CD4-positive, alpha-beta T cell treated with Interleukin-12 subunit alpha and Interleukin-12 subunit beta, for 1 hour (primary cell): ENCODE measurements at places on chromosomes 13 and 19.

DNA sequence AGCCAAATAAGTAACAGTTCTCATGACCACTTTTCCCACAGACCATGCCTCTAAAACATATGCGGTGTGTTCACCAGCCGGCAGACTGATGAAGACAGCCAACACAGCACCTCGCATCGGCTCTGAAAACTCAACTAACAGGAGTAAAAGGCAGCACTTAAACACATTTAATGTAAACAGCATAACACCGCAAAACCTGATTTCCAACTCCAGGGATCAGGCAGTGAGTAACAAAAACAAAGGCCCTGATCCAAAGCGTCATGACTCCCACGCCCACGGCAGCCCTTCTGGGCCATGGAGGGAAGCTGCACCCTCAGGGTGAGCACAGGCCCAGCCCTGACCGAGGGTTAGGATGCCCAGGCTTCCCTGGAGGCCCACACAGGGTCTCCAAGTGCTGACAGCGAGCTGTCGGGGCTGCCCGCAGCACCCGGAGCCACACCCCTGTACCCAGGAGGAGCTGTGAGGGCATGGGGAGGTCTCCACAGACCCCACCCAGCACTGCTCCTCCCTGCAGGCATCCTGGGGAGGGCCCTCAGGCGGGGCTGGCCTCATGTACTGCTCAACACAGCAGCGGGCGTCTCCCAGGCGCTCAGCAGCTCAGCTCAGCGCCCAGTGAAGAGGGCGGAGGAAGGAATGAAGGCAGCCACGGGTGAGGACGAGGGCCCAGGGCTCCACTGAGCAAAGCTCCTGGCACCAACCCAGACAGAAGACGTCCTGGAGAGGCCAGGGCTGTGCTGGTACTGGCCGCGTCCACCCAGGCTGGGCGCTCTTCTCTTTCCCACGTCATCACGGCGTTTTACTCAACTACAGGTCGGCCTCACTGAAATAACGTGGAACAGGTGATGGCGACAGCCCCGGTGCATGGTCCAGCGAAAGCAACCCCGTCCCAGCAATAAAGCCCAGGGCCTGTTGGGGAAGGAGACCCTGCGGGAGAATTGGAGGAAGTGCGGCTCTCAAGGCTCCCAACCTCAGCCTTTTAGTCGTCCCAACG lies 53.7 kb downstream of the RASA3 start:
- DNase-seq = no peak

DNA sequence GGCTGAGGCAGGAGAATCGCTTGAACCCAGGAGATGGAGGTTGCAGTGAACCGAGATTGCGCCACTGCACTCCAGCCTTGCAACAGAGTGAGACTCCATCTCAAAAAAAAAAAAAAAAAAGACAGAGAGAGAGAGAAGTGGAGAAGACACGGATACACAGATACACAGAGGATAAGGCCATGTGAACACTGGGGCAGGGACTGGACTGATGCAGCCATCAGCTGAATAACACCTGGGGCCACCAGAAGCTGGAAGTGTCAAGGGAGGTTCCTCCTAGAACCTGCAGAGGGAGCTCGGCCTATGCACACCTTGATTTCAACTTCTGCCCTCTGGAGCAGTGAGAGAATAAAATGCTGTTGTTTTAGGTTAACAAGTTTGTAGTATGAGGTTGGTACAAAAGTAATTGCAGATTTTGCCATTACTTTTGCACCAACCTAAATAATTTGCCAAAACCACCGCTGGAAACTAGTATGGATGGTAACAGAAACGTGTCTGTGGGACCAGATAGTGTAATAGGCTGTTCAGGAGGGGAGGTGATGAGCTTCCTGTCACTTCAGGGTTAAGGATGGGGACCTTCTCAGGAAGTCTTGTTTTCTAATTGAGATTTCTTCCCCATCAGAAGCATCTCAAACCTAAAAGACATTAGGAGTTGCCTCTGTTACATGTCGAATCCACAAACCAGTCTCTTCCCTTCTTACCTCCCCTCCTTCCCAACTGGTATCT lies 36.4 kb upstream of the IGSF23 start:
- DNase-seq = peak; percentile 5

DNA sequence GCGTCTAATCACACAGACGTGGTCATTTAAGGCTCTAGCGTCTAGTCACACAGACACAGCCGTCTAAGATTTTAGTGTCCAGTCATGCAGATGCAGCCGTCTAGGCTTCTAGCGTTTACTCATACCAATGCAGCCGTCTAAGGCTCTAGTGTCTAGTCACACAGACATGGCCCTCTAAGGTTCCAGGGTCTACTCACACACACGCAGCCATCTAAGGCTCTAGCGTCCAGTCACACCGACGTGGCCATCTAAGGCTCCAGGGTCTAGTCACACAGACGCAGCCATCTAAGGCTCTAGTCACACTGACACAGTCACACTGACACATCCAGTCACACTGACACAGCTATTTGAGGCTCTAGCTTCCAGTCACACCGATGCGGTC lies 55.7 kb downstream of the KLF2 start:
- no peak for DNase-seq

DNA sequence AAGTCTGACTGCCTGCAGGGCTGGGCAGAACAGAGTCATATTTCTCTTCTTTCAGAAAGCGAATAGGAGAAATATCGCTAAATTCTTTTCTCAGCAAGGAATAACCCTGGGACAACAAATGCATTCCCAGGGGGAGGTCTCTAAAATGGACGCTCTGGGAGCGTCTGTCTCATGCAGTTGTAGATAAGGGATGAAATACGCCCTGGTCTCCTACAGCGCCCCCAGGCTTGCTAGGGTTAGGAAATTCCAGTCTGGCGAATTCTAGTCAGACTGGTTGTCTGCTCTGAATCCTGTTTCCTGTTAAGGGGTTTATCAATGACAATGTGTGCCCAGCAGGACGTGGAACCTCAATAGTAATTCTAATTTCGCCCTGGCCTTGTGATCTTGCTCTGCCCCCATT lies 1214.1 kb downstream of the DIAPH3 start:
- no peak for DNase-seq

- DNase-seq = no peak
These were observed 2.3 kb upstream of the LGALS7B start for GRCh38 chr19:38786572-38787265.

DNA sequence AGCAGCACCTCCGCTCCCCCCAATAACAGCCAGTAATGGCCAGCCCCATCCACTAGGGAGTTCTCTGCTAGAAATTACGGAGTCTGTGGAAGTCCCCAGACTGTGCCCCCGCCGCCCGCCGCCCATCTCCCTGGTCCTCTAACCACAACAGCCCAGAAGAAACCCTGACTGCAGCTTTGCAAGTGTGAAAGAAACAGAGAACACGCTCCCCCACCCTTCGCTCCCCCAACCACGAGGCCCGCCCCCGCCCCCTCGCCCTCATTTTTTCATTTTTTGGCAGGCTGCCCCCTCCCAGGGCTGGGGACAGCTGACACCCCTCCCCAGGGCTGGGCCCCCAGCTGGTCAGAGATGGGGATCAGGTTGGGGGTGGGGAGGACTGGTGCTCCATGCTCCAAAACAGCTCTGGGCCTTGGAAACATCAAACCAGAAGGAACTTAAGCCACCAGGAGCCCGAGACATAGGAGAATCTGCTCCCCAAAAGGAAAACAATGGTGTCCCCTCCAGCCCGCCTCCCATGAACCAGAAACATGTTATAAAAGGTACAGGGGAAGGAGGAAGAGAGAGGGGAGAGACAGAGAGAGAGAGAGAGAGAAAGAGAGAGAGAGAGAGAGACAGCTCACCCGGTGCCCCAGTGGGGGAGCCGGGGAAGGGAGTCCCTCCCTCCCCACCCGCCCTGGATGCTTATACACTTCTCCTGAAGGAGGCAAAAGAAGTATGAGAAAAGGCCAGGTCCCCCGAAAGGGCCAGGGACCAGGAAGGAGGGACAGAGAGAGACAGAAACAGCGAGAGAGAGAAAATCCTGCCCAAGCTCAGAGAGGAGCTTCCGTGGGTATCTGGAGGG lies 29.8 kb upstream of the ASF1B start:
- DNase-seq = peak; percentile 48

DNA sequence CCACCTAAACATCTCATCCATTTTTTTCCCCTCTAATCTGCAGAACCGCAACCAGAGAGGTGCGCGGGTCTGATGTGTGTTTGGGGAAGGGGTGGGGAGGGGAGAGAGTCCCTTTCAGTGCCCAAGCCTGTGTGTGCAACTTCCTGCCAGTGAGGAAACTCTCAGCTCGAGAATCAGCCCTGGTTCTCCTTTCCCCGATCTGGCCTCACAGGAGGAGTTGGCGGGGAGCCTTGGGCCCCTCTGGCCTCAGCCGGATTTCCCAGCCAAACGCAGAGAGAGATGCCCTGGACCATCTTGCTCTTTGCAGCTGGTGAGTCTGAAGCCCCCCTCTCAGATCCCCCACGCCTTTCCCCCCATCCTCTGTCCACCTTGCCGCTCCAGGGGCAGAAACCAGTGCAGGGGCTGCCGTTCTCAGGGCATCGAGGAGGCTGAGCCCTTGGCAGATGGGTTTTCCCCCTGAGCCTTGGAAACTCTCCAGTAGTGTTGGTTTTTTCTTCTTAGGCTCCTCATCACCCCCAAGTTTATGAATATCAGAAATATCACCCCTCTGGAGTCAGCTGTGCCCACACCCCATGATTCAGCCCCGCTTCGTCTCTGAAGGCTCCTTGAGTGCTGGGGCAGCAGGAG lies at the start of gene C19orf38:
Gene C19orf38 (plus strand): TSS at position 186 of the 627 bp plus-strand sequence. CDS start 94 bp downstream, at position 280.
- DNase-seq = no peak

GRCh38 chr13:45594764-45595163 lies 20.8 kb downstream of the ERICH6B start:
- no peak for DNase-seq

- DNase-seq = no peak
These were observed 390.4 kb downstream of the RFC3 start for GRCh38 chr13:34208336-34208735.

- DNase-seq = no peak
These were observed 4.2 kb downstream of the FNDC3A start for GRCh38 chr13:48979892-48980291.

DNA sequence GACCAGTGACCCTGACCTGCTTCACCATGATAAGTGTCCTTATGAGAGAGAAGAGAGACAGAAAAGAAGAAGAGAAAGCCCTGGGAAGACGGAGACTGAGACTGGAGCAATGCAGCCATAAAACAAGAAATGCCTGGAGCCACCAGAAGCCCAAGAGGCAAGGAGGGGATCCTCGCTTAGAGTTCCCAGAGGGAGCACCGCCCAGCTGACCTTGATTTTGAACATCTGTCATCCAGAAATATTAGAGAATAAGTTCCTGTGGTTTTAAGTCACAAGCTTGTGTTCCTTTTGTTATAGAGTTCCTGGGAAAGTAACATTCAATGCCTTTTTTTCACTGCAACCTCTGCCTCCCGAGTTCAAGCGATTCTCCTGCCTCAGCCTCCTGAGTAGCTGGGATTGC lies 20.2 kb downstream of the CERS1 start:
- DNase-seq = no peak

DNA sequence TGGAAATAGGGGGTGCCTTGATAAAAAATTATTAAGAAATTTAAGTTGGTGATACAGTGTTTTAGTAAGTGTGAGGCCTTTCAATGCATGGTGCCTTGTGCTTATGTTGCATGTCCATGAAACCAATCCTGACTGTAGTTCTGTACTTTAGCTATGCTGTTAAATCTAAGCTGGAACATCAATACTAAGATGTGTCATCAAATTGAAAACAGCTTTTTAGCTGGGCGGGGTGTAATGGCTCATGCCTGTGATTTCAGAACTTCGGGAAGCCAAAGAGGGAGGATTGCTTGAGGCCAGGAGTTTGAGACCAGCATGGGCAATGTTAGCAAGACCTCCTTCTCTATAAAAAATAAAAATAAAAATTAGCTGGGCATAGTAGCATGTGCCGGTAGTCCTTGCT lies 930.3 kb upstream of the PCDH9 start:
- no peak for DNase-seq

DNA sequence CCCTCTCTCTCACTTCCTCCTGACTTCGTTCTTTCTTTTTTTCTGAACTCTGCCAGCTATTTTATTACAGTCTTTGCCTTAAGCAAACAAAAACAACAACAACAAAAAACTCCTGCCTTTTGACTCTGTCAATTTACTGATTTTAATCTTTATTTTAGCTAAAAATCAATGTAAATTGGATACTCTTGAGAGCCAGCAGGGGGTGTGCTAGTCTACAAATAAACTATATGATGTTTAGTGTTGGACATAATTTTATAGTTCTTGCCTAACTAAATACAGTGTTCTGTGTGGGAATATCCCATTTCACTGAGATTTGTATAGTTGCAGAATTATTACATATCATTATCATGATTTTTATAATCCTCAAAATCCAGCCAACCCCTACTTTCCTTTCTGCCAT lies 1199.9 kb upstream of the SPRY2 start:
- DNase-seq = no peak

DNA sequence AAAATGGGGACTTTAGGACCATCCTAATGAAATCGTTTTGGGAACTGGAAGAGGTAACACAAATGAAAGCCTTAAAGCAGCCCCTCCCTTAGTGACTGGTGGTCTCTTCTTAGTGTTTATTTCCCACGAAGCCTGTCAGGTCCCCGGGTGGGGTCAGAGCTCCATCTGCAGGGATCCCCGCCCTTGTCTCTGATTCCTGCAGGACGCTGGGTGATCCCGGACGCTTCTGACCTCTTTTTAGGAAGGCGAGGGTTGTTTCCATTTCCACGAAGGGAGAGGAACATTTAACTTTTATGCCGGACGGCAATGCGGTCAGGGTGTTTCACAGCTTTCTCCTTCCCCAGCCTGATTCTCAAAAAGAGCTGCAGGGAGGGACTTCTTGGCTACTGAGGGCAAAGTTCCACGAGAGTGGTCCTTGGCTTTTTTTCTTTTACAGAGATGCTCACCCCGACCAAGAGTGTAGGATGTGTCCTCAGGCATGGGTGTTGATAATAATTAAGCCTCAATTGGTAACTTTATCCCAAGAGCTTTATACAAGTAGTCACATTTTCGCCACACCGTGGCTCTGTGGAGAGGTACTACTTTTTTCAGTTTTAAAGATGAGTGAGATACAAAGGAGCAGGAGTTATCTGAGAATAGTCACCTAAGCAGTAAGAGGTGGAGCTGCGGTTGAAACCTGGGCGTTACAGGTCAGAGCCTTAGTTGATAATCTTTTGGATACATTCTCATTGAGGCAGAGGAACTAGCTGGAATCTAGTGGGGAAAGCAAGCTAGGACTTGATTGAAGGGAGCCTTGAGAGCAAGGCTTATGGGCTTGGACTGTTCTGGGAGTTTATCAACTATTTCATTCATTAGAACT lies 813 bp downstream of the ZNF284 start:
- DNase-seq = no peak

DNA sequence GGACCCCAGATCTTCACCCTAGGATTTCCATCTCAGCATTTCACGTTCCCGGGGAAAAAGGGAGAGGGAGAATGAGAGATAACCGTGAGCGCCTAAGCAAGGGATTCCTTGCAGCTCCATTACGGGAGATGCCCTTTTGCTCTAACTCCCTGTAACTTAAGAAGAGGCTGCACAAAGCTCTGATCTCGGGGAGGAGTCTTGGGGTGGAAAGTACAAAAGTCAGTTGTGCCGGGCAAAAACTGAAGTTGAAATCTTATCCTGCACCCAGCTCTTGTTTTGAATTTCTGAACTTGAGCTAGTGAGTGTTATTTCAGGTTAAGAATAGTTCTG lies 256.4 kb upstream of the SOX21 start:
- no peak for DNase-seq

- DNase-seq = no peak
These were observed 34.9 kb upstream of the UQCRFS1 start for GRCh38 chr19:29247872-29248271.

- DNase-seq = no peak
These were observed 77.8 kb downstream of the TUBGCP3 start for GRCh38 chr13:112510002-112510780.

GRCh38 chr19:15448044-15448777 lies 1.5 kb downstream of the WIZ start:
- DNase-seq = no peak
